ENCODE measurements at places on chromosomes 7 and 10.

GRCh38 chr10:128064108-128064969 is 61.9 kb downstream of the MKI67 start:
- DNase-seq: peak; percentile 23

GRCh38 chr10:25989951-25990350 is 55.9 kb downstream of the MYO3A start:
- DNase-seq: no peak

GRCh38 chr10:80197972-80198916 is 7.1 kb downstream of the ANXA11 start:
- DNase-seq: no peak

- no peak for DNase-seq
Observed at GRCh38 chr10:21329995-21330627, 195.4 kb downstream of the SKIDA1 start.

- DNase-seq: no peak
Observed at GRCh38 chr7:24896031-24896501, 83.9 kb downstream of the OSBPL3 start.

DNA sequence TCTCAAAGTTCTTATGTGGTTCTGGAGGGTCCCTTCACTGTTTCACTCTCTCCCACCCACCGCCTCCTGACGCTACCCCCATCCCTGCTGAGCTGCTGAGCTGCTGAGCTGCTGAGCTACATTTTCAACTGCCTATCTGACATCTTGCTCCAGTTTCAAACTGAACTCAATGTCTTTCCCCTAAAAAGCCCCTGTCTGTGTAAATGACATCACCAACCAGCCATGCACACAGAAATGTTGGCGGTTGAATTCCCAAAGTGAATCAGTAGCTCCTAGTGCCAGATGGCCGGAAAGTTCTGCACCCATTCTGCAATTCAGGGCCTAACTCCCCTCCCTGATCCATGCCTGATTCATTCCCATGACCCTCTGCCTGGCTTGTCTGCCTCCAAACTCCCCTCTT is 71.2 kb downstream of the WNT2 start:
- no peak for DNase-seq

DNA sequence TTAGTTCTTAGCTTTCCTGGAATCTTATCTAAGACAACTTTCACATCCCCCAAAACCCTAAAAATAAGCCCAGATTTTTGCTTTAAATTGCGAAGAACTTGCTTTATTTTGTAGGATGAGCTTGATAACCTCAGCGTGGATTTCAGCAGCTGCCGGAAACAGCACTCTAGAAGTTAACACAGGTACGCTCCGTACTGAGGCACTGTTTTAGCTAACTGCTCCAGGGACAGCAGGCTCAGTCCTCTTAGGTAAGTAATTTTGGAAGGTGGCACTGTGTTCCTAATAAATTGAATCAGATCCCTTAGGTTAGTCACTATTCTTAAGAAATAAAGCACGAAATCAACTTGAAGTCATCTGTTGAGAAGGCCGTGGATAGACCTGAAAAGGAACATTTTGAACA is 2.2 kb upstream of the AUTS2 start:
- no peak for DNase-seq

Measured in stimulated activated CD4-positive, alpha-beta T cell treated with anti-CD3 and anti-CD28 coated beads, Interleukin-1b, Interleukin-23, amount 100 ng/mL, for 1 hour (primary cell).